Renal cortex interstitium (tissue), 15 donors: ENCODE measurements at places on chromosomes 3 and 15.

- no peak for DNase-seq
Measured at GRCh38 chr3:105944721-105945120, 75.9 kb upstream of the CBLB start.

DNA sequence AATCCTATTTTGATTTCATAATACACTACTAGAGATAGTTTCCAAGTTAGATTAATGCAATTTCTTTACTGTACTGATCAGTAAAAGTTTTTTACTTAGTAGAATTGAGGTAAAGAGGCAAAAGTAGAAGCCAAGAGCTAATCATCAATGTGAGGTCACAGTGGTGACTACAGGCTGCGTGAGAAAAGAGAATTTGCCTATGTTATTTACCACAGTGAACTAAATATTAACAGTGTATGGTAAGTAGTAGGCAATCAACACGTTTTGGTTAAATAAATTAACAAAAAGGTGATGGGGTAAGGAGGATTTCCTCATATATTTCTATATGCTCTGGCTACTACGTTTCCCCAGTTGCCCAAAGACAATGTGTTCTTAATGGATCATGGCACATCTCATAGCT is 202.2 kb upstream of the CMC1 start:
- DNase-seq = no peak

GRCh38 chr15:72047020-72047419 is 70.9 kb downstream of the MYO9A start:
- DNase-seq = no peak

GRCh38 chr3:170499562-170500156 is 81.0 kb downstream of the CLDN11 start:
- no peak for DNase-seq

DNA sequence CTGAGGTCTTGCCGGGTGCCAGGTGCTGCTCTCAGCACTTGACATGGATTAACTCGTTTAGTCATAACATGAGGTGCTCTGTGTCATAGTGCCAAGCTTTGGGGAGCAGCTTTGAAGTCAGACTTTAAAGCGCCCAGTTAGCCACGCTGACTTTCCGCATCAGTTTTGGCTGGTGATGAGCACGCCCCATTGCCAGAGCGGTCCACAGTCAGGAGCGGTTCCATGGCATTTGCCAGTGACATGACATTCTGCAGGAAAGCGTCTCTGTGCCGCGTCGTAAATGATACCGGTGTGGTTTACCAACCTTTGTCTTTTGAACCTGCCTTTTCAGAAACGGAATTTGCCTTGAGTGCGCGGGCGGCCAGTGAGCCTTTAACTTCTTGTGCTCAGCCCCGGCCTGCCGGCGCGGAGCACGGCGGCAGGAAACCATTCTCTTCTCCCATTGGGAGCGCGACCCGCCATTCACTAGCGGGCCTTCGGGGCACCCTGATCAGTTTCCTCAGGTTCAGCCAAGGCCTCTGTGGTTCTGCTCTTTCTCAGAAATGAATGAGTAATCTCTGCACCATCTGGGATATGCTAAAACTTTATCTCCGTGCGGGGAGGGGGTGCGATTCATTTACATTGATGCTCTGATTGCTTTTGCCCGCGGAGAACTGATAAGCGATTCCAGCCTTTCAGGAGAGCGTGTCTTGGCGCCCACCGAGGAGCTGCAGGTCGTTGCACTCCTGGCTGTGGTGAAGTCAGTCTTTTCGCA is 1.7 kb upstream of the SLC2A2 start:
- DNase-seq = peak; percentile 38
